SJCRH30 (cell line): ENCODE measurements at places on chromosomes 5 and 9. TPM values are rescaled to one million over a fixed set of nuclear protein-coding genes. Genes with fewer than 3 reads are reported as not detected.

Gene FSTL4
- total RNA-seq = 7.0 and 7.1 TPM in 2 replicates

Gene SOX30
- 0.13 TPM in 1 of 2 replicates, not detected in the other for total RNA-seq

Gene IZUMO3
- not detected in 2 replicates for total RNA-seq

Gene PIP5K1B
- total RNA-seq = 0.18 and 0.36 TPM in 2 replicates

Gene IPO11
- 35.2 and 38.4 TPM in 2 replicates for total RNA-seq

Gene MARVELD2
- 0.20 and 0.28 TPM in 2 replicates for total RNA-seq

Gene OGN
- total RNA-seq = not detected in 2 replicates
